ENCODE measurements at places on chromosomes 4 and X. TPM values are rescaled to one million over a fixed set of nuclear protein-coding genes. Genes with fewer than 3 reads are reported as not detected.

- no peak for DNase-seq
Observed at GRCh38 chr4:22842360-22843018, 149.8 kb downstream of the GBA3 start.

GRCh38 chr4:11722223-11722622, 293.5 kb upstream of the HS3ST1 start:
- DNase-seq, result no peak

- DNase-seq, result peak; percentile 34
Observed at GRCh38 chrX:22652596-22652995, 347.2 kb upstream of the DDX53 start.

GRCh38 chr4:184252136-184253071, 34.7 kb upstream of the ENPP6 start:
- DNase-seq, result peak; percentile 37

GRCh38 chrX:37871626-37872302, 24.4 kb upstream of the DYNLT3 start:
- peak; percentile 8 for DNase-seq

DNA sequence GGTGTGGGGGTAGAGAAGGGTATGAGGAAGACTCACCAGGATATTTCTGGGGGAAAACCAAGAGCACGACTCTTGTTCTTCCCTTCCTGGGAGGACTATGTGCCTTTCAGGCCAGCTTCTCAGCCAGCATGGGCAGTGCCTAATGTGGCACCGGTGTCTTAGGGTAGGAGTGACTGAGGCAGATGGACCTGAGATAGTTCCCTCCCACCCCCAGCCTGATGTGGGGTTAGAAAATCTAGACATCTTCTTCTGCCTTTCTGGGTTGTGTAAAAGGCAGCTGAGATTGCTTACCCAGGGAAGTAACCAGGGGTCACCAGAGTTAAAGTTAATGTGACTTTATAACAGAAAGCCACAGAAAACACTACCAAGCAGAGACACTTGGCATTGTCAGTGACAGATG, 127.3 kb downstream of the TMA16 start:
- DNase-seq, result no peak

GRCh38 chr4:63841266-63841665, 568.0 kb downstream of the TECRL start:
- no peak for DNase-seq

- DNase-seq, result peak; percentile 97
Observed at GRCh38 chrX:136880452-136881013, at the start of gene RBMX. Gene RBMX, minus strand, starts transcription at chrX:136880725. Its CDS starts 1,298 bp downstream, at chrX:136879427.

DNA sequence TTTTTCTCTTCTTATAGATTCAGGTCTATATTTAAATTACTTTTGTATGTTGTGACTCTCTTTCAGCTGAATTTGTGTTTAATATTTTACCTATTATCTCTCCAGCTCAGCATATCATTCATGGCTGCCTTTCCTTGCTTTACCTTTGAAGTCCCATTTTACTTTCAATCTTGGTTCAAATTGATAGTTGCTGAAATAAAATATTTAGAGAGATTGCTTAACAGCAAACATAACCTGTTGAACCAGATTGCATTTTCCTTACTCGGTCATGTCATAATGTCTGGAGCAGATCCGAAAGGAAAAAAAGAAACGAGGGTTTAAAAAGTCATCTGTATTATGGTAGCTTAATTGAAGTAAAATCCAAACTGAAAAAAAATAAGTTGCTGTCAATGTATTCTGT, 94.1 kb downstream of the IL1RAPL2 start:
- no peak for DNase-seq

DNA sequence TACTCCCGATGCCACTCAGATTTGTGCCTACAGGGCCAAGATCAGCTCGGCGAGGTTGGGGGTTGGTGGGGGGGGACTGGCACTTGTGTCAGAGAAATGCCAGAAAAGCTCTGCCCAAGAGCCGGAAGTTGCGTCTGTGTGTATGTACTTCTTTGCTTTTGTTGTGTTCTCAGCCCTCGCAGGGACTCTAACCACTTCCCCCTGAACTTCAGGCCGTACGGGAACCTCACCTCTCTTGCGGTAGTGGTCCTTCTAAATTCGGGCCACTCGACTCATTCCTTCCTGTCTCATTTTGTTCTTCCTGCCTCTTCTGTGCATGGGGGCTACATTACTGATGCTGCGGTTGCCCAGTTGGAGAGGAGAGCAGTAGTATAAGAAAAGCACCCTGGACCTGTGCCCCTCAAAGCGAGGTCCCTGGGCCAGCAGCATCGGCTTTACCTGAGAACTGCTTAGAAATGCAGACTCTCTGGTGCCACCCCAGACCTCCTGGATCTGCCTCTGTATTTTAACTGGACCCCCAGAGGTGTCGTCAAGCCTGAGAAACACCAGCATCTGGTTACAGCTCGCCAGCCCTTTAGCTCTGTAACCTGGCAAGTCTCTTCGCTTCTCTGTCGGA, 146.3 kb upstream of the RPS6KA3 start:
- DNase-seq, result no peak

DNA sequence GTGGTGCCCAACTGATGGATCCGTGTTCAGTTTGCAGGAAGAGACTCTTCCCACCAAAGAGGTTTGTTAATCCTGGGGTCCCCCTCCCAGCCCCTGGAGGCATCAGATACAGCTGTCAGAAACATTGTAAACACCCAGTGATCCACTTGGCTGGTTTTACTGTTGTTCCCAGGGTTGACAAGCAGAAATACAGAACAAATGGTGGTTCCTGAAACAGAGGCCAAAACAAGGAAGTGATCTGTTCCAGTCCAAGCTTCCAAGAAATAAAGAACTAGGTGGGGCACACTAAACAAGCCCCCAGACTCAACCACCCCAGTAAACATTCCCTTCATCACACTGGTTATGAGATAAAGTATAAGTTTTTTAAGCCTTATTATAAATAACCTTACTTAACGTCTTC, 1.4 kb downstream of the TMLHE start:
- DNase-seq, result peak; percentile 0

- peak; percentile 47 for DNase-seq
Observed at GRCh38 chr4:113781439-113782040, 20.0 kb upstream of the CAMK2D start.

GRCh38 chr4:165112368-165113121, at the start of gene TMEM192:
Gene TMEM192, minus strand, starts transcription at chr4:165112860. Its CDS starts 87 bp downstream, at chr4:165112773.
- peak; percentile 97 for DNase-seq

DNA sequence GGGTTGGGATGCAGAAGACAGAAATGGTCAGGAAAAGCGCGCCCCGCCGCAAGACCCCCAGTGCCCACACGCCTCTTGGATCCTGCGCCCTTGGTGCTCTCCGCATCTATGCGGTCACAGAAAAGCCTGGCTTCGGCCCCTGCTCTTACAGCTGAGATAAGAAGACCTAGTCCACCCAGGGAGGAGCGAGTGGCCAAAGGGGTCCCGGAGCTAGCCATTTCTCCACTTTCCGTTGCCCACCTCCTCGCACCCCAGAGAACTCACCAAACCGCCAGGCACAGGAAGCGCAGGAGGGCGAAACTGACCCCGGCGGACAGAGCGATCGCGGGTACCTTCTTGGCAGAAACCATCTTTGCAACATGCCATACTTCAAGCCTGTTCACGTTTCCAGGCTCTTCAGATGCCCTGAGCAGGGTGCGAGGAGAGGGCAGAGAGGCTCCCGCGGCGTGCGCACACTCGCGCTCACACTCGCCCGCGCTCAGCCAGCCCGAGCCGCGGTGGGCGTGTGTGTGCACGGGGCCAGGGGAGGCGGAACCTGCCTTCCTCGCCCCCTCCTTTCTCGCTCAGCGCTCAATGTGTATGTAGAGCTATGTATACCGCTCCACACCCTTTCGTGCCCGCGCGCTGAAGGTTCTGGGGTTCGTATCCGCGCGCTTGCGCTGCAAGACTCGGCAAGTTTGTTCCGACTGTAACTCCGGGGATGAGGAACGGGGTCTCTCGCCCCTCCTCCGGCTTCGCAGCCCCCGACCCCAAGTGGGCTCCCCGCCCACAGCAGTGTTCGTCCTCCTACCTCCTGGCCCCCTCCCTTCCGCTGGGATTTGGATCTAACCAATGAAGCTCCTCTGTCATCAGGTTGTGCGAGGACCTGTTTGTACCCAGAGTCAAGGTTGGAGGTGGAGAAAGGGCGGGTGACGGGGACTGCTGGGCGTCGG, at the start of gene GABRA4:
TSS of gene GABRA4 (minus strand) at position 507 of the 932 bp plus-strand sequence. CDS start at position 350, 157 bp downstream.
- peak; percentile 30 for DNase-seq

DNA sequence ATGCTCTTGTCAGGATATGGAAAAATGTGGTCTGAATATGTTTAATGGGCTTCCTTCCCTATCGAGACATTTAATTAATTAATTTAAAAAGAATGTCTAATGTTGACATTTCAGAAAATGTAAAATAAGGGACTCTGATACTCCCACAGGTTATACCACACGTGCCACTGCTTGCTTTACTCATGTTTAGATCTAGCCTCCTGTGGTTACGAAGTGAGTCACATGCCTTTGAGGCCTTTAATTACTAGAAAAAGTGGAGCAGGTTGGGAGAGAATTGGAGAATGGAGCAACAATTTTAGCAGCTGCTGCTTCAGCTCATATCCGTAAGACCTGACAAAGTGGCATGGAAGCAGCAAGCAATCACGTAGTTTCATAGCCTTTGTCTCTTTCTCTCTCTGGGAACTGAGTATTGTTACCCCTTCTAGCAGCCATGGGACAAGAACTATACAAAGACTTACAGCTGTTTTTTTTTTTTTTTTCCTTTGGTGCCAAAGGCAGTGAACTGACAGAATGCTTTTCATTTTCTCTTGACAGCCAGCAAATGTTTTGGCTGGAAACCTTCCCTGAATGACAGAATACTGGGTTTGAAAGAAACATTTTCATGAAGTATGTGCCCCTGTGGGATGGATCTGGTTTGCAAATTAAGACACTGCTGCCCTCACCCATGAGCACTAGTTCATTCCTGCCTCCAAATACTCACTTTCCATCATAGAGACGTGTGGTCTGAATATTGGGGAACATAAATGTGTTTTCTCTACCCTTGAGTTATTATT, 355.1 kb upstream of the PABPC5 start:
- DNase-seq, result peak; percentile 2

- no peak for DNase-seq
Observed at GRCh38 chrX:13120017-13120416, 75.6 kb upstream of the FAM9C start.

GRCh38 chr4:81491943-81492342, 20.2 kb upstream of the RASGEF1B start:
- DNase-seq, result no peak

GRCh38 chrX:2492531-2493218, 8.1 kb downstream of the DHRSX start:
- DNase-seq, result no peak

GRCh38 chr4:7055990-7056325, 11.9 kb downstream of the GRPEL1 start:
- DNase-seq, result no peak

- DNase-seq, result peak; percentile 4
Observed at GRCh38 chr4:78971326-78971725, 32.1 kb upstream of the PAQR3 start.

DNA sequence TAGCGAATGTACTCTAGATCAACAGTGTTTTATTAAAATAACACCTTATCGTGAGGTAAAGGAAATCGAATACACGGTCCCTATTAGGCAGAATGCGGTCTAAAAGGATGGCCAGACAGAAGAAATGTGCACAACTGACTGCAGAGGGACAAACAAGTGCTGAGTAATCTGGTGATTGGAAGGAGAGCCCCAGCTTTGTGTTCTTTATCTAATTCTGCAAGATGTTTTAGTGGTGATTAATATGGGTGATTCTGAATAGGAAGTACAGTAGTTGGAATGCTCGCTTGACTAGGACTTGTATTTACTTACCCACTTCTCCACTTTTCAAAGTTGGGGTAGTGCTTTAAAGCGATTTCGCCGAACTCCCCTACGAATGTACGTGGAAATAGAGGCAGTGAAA, 1.2 kb downstream of the WDR44 start:
- peak; percentile 22 for DNase-seq

- DNase-seq, result no peak
Observed at GRCh38 chr4:11451716-11452115, 23.0 kb upstream of the HS3ST1 start.

GRCh38 chr4:52658641-52659000, 480 bp downstream of the USP46 start:
- no peak for DNase-seq

DNA sequence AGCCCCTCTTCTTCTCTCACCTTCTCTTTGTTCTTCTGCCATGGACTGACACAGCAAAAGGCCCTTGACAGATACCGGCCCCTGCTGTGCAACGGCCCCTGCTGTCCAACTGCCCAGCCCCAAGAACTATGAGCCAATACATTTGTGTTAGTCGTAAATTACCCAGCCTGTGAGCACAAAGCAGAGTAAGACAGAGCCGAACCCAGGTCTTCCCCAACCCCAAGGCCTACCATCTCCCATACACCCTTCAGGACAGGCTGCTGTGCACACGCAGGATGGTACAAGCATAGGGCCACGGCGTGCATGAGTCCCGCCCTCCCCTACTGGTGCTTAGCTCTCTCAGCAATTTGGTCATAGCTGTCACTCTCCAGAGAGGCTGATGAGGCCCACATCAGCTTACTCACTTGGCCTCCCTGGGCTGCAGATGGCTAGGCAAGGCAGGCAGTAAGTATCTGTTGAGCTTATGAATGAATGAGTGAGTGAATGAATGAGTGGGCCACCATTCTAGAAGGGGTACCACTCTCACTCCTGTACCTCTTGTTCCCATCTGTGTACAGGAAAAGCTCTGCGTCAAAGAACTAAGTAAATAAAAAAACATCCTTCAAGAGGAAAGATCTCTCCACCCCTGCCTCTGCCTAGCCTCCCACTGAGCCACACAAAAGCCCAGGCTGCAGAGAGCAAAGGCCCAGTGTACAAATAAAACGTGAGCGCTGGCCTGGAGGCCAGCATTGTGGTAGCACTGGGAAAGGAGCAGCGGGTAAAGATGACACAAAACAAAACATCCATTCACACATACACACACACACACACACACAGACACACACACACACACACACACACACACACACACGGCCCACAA, 13.9 kb downstream of the WDR1 start:
- no peak for DNase-seq

Gene PRPS2
- total RNA-seq, result 15.5 TPM

Gene FAM114A1
- total RNA-seq, result 129 TPM

Gene MAGEA3
- not detected for total RNA-seq

Gene LRPAP1
- total RNA-seq, result 117 TPM

Gene KCND1
- total RNA-seq, result 2.1 TPM

Gene TCEAL2
- total RNA-seq, result 1.1 TPM

Gene CLNK
- total RNA-seq, result not detected

Gene CHST7
- total RNA-seq, result 11.7 TPM

Gene POF1B
- total RNA-seq, result 6.3 TPM

Gene ZCCHC12
- 0.51 TPM for total RNA-seq

Data from tongue (tissue), 3 donors.